ENCODE measurements at places on chromosomes 6 and 20.

GRCh38 chr20:63370618-63371187 is 9.6 kb upstream of the CHRNA4 start:
- DNase-seq: no peak

DNA sequence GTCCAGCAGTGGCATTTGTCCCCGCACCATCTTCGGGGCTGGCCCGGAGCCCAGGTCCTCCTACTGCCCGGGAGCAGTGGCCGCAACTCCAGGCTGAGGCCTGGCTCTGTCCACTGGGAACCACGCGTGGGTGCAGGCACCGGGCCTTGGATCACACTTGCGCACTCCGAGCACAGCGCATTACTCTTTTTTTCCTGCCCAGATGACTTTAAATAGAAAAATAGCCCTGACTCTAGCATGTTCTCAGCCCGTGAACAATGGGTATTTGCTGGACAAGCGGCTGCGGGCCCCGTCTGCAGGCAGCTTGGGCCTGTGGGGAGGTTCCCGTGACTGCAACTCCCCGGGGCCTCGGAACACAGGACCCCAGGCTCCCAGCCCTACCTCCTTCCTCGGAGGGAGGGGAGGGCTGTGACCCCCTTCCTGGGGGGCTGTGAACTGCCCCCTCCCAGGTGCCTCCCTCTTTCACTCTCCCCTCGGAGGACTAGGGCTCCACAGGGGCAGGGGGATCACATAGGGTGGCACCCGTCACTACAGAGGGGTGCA is 162.2 kb downstream of the TBXT start:
- DNase-seq: no peak

GRCh38 chr6:18115356-18115755 is 7.1 kb downstream of the NHLRC1 start:
- no peak for DNase-seq

- DNase-seq: no peak
These were observed 37.9 kb downstream of the TRAM2 start for GRCh38 chr6:52538901-52539354.

DNA sequence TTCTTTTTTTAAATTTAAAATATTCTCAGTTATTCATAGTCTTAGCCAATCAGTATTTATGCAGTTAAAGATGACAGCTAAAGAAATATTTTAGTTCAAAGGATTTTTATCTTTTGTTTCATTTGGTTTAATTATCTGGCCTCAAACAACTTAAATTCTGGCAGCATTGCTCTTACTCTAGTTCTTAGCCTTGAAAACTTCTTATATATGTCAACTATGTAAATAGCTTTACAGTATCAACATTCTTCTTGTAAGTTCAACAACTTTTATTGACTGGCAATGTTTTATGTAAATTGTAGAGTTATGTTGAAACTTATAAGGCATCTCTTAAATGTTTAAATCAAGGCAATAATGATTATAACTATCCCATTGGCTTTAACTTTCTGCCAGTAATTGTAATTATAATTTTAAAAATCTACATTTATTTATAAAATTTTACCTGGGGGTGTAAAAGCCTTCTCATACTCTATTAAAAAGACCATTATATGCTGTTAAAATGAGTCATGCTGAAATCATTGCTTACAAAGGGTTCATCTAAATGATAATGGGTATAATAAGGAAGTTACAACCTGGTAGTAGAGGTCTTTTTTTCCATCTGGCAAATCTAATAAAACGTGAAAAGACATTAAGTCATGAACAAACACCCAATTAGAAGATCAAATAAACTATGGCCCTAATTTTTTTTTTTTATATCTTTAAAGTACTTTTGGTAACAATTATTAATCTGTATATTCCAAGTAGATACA is 45.8 kb upstream of the FAM184A start:
- no peak for DNase-seq

DNA sequence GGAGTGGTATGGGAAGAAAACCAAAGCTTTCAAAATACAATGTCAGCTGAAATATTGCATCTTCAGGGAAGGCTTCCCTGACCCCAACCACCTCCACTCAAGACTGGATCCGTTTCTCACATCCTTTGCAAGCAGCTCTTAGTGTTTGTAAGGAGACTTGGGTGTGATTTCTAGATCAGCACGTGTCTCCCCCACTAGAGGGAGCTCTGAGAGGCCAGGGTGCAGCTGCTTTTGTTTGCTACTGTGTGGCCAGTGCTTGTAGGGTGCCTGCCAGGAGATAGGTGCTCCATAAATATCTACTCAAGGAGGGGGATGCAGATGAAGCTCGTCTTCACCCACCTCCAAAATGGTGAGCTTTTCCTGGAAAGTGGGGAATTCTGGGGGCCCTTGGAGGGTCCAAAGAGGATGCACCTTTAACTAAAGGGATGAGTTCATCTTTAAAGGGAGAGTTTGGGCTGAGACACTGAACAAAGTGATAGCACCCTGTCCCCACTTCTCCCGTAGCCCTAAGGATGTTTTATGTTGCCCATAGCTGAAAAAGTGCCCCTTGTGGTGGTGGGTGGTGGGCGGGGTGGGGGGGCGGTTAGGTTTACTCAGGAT is 52.6 kb upstream of the MAFB start:
- no peak for DNase-seq

- no peak for DNase-seq
These were observed 37.1 kb downstream of the OTOR start for GRCh38 chr20:16785226-16785625.

DNA sequence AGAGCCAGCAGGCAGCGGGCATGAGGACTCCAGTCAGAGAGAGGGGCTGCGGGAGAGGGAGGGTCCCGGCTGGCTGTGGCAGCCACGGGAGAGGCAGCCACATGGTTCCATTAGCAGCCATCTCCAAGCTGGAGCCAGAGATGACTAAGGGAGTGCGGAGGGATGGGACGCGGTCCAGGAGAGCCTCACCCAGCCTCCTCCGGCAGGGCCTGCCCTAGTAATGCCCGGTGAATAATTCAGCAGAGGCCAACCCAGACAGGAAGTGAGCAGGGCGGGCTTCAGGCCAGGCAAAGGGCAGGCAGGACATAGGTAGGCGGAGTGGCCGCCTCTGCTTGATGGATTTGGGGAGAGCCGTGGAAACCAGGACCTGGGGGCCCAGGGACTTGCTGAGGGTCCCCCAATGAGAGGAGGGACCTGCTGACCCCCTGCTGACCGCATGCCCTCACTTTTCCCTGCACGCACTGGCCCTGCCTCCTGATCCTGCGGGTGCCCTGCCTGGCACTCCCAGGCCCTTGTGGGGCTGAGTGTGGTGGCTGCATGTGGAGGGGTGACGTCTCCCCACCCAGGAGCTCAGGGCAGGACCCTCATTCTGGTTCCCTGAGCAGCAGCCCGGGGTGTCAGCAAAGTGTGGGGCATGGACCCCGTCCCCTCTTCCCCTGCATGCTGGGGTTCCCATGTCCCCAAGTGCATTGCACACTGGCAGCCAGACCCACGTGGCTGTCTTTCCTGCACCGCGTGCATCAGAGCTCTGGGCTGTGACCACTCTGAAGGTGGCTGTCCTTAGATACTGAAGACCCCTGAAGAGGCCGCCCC is 51.8 kb upstream of the SLCO4A1 start:
- DNase-seq: no peak

GRCh38 chr6:101395345-101395744 is 1.8 kb downstream of the GRIK2 start:
- no peak for DNase-seq

GRCh38 chr20:59690976-59691375 is 86.6 kb downstream of the PHACTR3 start:
- DNase-seq: no peak

- DNase-seq: no peak
These were observed 683.8 kb downstream of the DOK5 start for GRCh38 chr20:55159230-55159629.

DNA sequence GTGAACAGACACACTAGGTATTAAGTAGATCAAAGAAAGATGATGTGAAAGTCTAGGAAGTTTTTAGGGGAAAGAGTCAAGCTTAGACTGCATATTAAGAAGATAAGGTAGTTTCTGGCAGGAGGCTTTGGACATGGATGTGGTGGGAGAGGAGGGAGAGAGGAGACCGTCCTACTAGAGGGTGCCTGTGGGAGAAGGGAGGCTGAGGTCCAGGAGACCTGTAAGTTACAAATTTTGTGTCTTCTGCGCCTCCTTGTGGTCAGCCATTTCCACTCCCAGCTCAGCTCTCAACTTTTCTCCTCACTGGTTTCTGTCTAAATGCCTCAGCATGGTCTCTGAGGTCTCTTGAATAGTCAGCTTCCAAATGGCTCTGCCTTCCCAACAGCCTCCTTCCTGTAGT is 193.5 kb downstream of the UNC5CL start:
- no peak for DNase-seq

DNA sequence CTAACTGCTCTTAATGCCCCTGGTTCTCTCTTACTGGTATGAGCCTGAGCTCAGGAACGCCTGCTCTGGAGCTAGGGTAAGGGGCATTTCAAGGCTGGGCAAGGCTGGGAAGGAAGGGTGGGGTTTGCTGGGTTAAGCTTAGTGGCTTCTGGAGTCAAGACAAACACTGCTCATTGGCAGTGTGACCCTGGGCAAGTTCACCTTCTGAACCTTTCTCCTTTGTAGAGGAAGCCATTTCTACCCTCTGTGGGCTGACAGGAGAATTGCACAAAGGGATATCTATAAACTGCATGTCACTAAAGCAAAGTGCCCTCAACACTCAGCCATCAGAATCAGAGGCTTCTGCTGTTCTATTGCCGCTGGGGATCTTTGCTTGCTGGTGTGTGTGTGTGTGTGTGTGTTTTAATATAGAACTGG is 20.3 kb upstream of the LRRN4 start:
- no peak for DNase-seq

- no peak for DNase-seq
These were observed 132.9 kb downstream of the PRDM13 start for GRCh38 chr6:99739526-99739925.

DNA sequence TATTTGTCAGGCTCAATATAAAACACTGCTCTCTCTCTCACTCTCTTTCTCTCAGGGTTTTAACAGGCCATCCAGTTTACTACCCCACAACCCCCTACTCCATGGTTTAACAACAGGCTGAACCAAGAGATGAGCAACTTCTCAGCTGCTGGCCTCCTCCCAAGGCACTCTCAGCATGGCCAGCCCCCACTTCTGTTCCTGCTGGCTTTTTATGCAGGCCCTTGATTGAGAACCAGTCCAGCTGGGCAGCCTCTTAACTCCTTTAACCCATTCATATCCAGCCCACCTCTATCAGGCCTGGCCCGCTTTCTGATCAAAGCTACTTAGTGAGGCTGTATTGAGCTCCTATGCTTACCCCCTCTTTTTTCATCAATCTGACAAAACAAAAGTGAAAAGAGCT is 346.8 kb upstream of the POU3F2 start:
- DNase-seq: no peak

GRCh38 chr6:133306931-133307330 is 65.8 kb downstream of the EYA4 start:
- no peak for DNase-seq

GRCh38 chr6:45830441-45831139 is 185.1 kb downstream of the CLIC5 start:
- DNase-seq: no peak

- no peak for DNase-seq
These were observed 158.8 kb downstream of the CDH26 start for GRCh38 chr20:60117065-60117464.

- DNase-seq: no peak
These were observed 179.5 kb downstream of the SYNDIG1 start for GRCh38 chr20:24648919-24649318.

- DNase-seq: no peak
These were observed 4.1 kb upstream of the SLC2A10 start for GRCh38 chr20:46705378-46705729.

DNA sequence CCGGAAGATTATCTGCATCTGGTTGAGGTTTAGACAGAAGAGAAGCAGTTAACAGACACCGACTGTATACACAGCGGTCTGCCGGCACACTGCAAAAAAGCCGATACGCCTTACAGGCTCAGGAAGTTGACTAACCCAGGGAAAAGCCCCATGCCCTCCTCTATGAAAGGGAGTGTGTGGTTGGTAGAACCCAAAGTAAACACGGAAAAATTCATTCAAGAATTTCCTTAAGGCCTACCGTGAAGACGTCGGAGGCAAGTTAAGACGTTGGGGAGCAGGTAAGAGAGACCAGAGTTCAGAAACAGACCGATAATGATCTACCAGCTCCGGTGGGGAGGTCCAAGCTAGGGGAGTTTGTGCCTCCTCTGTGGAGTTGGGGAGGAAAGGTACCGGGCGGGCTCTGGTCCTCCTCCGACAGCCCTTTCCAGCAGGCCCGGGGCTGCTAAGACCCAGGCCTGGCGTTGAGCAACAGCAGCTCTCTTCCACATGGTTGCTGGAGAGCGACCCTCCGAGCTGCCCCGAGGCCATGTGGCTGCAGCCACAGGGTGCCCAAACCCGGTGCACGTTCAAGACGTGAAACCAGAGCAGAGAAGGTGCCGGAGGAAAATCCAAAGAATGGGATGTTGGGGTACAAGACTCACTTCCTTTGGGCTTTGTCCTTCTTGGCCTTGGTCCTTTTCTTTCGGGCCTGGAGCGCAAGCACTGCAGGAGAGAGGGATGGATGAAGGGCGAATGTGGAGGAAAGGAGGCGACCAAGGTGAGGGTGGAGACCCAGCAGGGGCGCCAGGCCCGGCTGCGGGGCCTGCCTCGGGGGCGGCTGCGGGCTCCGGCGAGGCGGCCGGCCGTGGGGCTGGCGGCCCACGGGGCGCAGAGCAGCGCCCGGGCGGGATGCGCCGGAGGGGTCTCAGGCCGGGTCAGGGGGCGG is 809 bp downstream of the SRPK1 start:
- DNase-seq: no peak

- DNase-seq: no peak
These were observed 11.0 kb downstream of the RMND1 start for GRCh38 chr6:151440930-151441329.

- no peak for DNase-seq
These were observed 377.6 kb upstream of the ZFP64 start for GRCh38 chr20:52569201-52569600.

GRCh38 chr6:40854592-40854991 is 184.4 kb downstream of the UNC5CL start:
- DNase-seq: no peak

GRCh38 chr6:82246802-82247504 is 591 bp downstream of the IBTK start:
- no peak for DNase-seq

DNA sequence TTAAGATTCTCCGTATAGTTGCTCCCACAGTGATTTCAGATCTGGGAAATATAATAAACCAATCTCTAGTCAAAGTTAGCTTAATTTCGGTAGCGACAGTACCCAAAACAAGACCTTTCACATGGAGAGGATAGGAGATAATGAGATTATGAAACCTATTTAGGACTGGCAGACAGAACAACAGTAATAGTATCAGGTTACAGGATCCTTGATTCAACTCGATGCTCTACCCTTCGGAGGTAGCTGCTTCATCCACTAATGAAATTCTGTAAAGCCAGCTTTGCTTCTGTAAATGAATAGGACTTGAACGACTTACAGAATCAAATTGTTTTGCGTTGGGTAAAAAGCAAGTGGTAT is 534 bp upstream of the AKIRIN2 start:
- DNase-seq: no peak

Measured in HFF-Myc (cell line).